ENCODE measurements at places on chromosomes 11 and 22. TPM values are rescaled to one million over a fixed set of nuclear protein-coding genes. Genes with fewer than 3 reads are reported as not detected.

DNA sequence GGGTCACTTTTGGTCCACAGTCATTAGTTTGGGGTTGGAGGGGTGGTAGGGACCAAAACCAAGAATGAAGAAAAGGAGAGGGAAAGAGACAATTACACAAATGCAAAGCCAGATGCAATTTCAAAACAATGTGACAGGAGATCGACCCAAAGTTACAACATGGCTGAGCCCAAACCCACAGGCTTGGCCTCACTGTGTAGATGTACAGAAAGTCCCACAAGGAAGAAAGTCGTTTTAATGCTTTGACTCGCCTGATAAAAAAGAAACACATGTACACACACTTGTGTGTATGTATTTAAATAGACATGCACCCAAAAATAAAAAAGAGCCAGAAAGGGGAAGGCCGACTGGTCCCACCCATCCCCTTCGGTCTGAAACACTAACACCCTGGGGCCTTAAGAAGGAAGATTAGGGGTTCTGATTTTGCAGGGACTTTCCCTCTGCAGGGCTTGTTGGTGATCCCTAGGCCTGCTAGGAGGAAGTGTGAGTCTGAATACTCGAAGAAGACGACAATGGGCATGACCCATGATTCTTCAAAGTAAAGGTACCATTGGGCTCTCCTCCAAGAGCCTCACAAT, 104.1 kb downstream of the ETS1 start:
- no peak for DNase-seq

GRCh38 chr11:35214792-35215193, 75.8 kb downstream of the CD44 start:
- DNase-seq = peak; percentile 47

DNA sequence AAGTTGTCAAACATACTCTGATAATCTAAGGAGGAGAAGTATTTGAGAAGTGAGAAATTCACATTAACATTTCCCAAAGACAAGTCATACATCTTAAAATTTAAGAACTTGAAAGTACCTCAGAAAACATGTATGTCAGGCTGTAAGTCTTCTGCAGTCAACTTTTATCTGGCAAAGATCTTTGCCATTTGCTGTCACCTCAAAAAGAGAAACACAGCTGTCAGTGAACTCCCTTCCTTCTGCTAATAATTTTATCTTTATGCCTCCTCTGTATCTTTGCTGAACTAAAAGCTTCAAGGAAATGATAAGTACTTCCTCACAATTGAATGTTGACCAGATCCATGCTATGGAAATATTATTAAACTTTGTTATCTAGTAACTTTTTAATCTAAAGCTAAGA, 18.7 kb downstream of the TTC17 start:
- DNase-seq = no peak

IFITM10 gene
- not detected for total RNA-seq

OR52E8 gene
- not detected for total RNA-seq

PHOX2A gene
- not detected for total RNA-seq

TEX12 gene
- 0.26 TPM for total RNA-seq

CD6 gene
- total RNA-seq = 169 TPM

- DNase-seq = no peak
Measured at GRCh38 chr11:130278151-130278550, 36.6 kb downstream of the ZBTB44 start.

DNA sequence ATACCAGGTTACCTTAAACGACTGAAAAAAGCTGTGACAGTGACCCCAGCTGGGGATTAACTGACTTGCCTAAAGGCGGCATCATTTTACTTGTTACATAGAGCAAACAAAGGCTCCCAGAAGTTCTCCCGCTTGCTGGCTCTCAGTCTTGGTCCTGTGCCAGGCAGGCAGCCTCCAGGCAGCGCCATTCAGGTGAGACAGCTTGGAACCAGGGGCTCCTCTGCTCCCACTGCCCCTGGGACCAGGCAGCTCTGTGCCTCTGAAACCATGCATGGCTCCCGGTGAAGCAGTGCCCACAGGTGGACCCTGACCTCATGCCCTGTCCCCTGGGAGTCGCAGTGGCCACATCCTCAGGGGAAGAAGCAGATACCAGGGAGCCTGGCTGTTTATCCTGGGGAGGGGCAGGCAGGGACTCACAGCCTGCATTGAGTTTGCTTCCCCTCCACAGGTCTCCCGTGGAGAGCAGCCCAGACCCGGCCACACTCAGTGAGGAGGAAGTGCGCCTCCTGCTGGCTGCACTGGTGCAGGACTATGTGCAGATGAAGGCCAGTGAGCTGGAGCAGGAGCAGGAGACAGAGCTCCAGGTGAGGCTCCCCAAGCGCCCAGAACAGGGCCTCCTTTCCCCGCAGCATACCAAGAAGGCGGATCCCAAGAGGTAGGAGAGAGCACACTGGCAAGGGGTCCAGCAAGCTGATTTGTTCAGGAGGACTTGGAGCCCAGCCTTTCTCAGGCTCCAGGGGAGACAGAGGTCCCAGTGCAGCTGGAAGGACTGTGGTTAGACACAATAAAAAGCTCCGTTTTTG, 15.6 kb upstream of the CYP2R1 start:
- DNase-seq = peak; percentile 80

DNA sequence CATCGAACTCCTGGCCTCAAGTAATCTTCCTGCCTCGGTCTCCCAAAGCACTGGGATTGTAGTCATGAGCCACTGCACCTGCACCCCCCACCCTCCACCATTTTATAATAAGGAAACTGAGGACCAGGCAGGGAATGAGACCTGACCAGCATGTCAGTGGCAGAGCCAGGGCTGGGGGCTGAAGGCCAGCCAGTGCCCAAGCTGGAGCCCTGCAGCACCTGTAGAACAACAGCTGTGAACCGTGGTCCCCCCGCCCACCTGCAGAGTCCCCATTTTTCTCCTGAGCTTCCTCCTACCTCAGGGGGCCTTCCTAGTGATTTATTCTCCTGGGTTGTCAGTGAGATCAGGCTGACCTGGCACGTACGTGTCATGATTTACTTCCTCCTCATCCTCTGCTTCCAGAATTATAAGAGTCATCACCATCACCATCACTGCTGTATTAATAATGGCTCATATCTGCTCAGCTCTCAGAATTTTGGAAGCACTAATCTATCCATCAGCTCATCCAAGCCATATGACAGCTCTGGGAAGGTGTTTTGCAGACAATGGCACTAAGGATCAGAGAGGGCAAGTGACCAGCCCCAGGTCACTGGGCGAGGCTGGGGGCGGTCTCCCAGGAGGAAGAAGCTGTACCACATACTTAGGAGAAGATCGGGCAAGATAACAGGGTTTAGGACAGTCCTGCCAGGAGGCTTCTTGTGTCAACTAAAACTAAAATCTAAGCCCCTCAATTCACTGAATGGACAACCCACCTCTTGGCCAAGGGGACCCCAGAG, 5.5 kb upstream of the SLCO2B1 start:
- no peak for DNase-seq

KCNE3 gene
- total RNA-seq = not detected

- no peak for DNase-seq
Measured at GRCh38 chr11:59616396-59616982, 915 bp upstream of the OSBP start.

- DNase-seq = no peak
Measured at GRCh38 chr22:44410451-44410991, 87.5 kb downstream of the RTL6 start.

DNAJC4 gene
- 16.5 TPM for total RNA-seq
